ENCODE measurements at places on chromosomes 7 and 10.

GRCh38 chr10:109886781-109887140, 36.5 kb downstream of the XPNPEP1 start:
- no peak for DNase-seq
- H3K4me3 ChIP-seq = no peak overlapping the region
- H3K36me3 ChIP-seq = peaks cover 45% of the 10 kb centered on the region
- H3K27ac ChIP-seq = no peak overlapping the region
- H3K27me3 ChIP-seq = no peaks in the 10 kb centered on the region
- peaks cover 14% of the 10 kb centered on the region for H3K4me1 ChIP-seq

DNA sequence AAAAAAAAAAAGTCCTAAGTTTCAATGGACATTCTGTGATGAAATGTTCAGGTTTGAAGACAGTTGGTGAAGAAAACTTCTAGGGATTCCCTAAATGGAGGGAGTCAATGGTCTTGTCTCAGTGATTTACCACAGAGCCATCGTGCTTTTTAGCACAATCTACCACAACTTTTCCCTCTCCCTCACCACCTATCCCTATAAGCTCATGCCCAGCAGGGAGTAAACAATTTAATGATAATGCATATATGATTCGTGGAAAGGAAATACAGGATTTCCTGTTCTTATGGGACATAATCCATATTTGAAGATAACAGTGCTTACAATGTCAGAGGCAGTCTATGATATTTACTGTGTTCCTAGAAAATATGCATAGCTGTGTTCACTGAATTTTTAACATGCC, 38.4 kb upstream of the CD36 start:
- no peaks in the 10 kb centered on the region for H3K36me3 ChIP-seq
- no peak overlapping the region for H3K27ac ChIP-seq

DNA sequence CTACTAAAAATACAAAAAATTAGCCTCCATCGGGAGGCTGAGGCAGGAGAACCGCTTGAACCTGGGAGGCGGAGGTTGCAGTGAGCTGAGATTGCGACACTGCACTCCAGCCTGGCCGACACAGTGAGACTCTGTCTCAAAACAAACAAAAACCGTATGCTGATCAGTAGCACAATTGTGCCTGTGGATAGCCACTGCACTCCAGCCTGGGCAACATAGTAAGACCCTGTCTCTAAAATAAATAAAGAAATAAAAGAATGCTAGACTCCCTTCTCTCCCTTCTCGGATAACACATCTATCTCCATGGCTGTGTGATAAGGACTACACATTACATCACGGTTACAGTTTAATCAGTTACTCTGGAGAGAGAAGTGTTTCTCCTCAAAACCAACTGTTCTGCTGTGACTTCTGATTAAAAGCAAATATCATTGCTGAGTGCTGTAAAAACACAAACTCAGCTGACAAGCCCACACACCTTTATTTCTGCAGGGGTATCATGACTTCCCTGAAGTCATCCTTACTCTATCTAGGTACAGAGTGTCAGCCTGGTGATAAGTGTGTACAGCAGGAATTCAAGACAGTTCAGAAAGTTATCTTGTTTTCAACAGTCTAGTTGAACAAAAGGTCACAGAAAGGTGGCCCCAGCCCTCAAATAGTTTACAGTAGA, 5.3 kb upstream of the ARHGAP19 start:
- no peaks in the 10 kb centered on the region for H3K36me3 ChIP-seq
- no peaks in the 10 kb centered on the region for H3K4me1 ChIP-seq
- H3K27ac ChIP-seq = no peak overlapping the region
- H3K4me3 ChIP-seq = no peak overlapping the region

GRCh38 chr7:99267841-99268576, 4.6 kb upstream of the MYH16 start:
- H3K36me3 ChIP-seq = no peaks in the 10 kb centered on the region
- DNase-seq = no peak
- no peaks in the 10 kb centered on the region for H3K27me3 ChIP-seq
- peaks cover 28% of the 10 kb centered on the region for H3K4me1 ChIP-seq

- H3K36me3 ChIP-seq = no peaks in the 10 kb centered on the region
- no peaks in the 10 kb centered on the region for H3K27me3 ChIP-seq
- DNase-seq = no peak
- H3K4me3 ChIP-seq = no peak overlapping the region
Measured at GRCh38 chr10:35735412-35735811, 93.3 kb upstream of the FZD8 start.

GRCh38 chr10:50385624-50386023, 134.3 kb upstream of the ASAH2 start:
- no peak overlapping the region for H3K27ac ChIP-seq
- DNase-seq = no peak
- H3K4me1 ChIP-seq = no peaks in the 10 kb centered on the region
- no peaks in the 10 kb centered on the region for H3K36me3 ChIP-seq
- H3K27me3 ChIP-seq = no peaks in the 10 kb centered on the region
- H3K4me3 ChIP-seq = no peak overlapping the region

DNA sequence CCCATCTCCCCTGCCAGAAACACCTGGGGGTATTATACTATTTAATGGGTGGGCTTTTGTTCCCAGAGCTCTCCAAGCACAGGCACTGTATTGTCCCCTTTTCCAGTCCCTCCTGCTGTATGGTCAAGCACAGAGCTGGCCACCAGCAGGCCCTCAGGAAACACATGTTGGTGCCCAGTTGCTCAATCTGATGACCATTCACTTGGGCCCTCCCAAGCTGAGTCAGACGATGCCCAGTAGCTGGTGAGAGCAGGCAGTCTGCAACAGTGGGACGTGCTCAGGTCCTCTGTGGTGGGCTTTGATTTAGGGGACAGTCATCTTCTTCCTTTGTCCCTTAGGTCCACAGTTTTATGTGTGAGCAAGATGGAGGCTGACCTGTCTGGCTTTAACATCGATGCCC, 11.8 kb downstream of the SFXN2 start:
- H3K36me3 ChIP-seq = peaks cover 3% of the 10 kb centered on the region
- no peaks in the 10 kb centered on the region for H3K4me1 ChIP-seq
- no peak for DNase-seq
- no peak overlapping the region for H3K27ac ChIP-seq
- no peak overlapping the region for H3K4me3 ChIP-seq
- no peaks in the 10 kb centered on the region for H3K27me3 ChIP-seq

GRCh38 chr7:142901426-142902259, 16.1 kb upstream of the TRPV6 start:
- H3K27ac ChIP-seq = no peak overlapping the region
- H3K4me3 ChIP-seq = no peak overlapping the region
- H3K36me3 ChIP-seq = no peaks in the 10 kb centered on the region
- peaks cover 4% of the 10 kb centered on the region for H3K27me3 ChIP-seq

DNA sequence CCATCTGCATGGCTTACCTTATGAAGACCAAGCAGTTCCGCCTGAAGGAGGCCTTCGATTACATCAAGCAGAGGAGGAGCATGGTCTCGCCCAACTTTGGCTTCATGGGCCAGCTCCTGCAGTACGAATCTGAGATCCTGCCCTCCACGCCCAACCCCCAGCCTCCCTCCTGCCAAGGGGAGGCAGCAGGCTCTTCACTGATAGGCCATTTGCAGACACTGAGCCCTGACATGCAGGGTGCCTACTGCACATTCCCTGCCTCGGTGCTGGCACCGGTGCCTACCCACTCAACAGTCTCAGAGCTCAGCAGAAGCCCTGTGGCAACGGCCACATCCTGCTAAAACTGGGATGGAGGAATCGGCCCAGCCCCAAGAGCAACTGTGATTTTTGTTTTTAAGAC, 12.4 kb downstream of the DUSP5 start:
- H3K36me3 ChIP-seq = peaks cover 49% of the 10 kb centered on the region
- H3K27me3 ChIP-seq = no peaks in the 10 kb centered on the region
- H3K27ac ChIP-seq = no peak overlapping the region
- no peak for DNase-seq

- H3K36me3 ChIP-seq = no peaks in the 10 kb centered on the region
- H3K27ac ChIP-seq = no peak overlapping the region
- H3K4me1 ChIP-seq = no peaks in the 10 kb centered on the region
- no peaks in the 10 kb centered on the region for H3K27me3 ChIP-seq
- no peak for DNase-seq
Measured at GRCh38 chr7:71238581-71239295, 106.8 kb downstream of the GALNT17 start.

- no peaks in the 10 kb centered on the region for H3K36me3 ChIP-seq
- no peaks in the 10 kb centered on the region for H3K27me3 ChIP-seq
- DNase-seq = no peak
- no peak overlapping the region for H3K27ac ChIP-seq
- no peak overlapping the region for H3K4me3 ChIP-seq
- peaks cover 14% of the 10 kb centered on the region for H3K4me1 ChIP-seq
Measured at GRCh38 chr10:121167534-121168243, 316.5 kb downstream of the WDR11 start.

- DNase-seq = no peak
- H3K27me3 ChIP-seq = no peaks in the 10 kb centered on the region
- peak overlapping the region; percentile 3 for H3K27ac ChIP-seq
- no peak overlapping the region for H3K4me3 ChIP-seq
- peaks cover 47% of the 10 kb centered on the region for H3K4me1 ChIP-seq
Measured at GRCh38 chr10:77922566-77923179, 3.9 kb downstream of the DLG5 start.

Measured in keratinocyte (primary cell).